Activated CD4-positive, alpha-beta memory T cell treated with anti-CD3 and anti-CD28 coated beads, Interleukin-2, amount 10 ng/mL, durations not matched to agents 7 days and 5 days (primary cell): ENCODE measurements at places on chromosomes 6 and 20. TPM values are rescaled to one million over a fixed set of nuclear protein-coding genes. Genes with fewer than 3 reads are reported as not detected.

- H3K27me3 ChIP-seq: no peaks in the 10 kb centered on the region
- H3K36me3 ChIP-seq: peaks cover 82% of the 10 kb centered on the region
- DNase-seq: no peak
- H3K4me1 ChIP-seq: peaks cover 48% of the 10 kb centered on the region
These were observed 4.1 kb downstream of the HLA-A start for GRCh38 chr6:29946223-29947076.

DNA sequence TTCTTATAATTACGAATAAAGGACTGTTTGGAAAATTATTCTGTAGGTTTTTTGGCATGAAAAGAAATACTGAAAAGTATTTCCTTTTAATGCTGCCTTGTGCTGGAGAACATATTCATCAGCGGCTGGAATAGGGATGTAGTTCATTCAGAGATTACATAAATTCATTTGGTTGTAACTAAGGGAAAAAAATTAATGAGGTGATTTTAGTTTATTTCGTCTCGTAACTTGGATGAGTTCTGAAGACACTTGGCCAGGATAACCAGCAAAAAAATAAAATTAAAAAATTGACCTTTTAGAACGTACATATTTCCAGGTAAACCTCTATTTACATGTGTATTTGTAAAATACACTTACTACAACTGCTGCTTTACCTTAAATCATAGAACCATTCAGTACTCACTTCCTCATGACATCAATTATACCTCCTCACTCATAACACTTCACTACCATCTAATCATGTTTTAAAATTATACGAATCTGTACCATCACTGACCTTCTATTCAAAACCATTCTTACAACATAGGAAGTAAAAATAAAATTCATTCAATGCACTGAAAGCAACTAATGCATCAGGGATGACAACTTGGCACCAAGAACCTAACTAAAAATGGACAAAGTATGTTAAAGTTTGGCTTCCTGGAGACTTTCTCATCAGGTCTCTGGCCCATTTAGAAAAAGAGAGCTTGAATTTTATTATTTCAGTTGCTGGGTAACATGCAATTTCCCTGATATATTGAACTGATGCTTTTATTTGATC is 17.2 kb downstream of the KLHL31 start:
- H3K27me3 ChIP-seq: peaks cover 2% of the 10 kb centered on the region
- peak overlapping the region; percentile 53 for H3K27ac ChIP-seq
- DNase-seq: no peak
- H3K36me3 ChIP-seq: peaks cover 3% of the 10 kb centered on the region

DNA sequence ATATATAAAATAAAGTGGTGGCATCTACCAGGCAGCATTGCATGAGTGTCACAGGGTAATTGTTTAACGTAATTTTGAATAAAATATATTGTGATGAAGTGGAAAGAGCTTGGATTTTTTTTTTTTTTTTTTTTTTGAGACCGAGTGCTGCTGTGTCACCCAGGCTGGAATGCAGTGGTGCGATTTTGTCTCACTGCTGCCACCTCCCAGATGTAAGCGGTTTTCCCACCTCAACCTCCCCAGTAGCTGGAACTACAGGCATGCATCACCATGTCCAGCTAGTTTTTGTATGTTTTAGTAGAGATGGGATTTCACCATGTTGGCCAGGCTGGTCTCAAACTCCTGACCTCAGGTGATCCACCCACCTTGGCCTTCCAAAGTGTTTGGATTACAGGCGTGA is 81.1 kb upstream of the SMIM8 start:
- peaks cover 3% of the 10 kb centered on the region for H3K4me1 ChIP-seq
- H3K4me3 ChIP-seq: no peak overlapping the region
- no peak for DNase-seq
- no peaks in the 10 kb centered on the region for H3K27me3 ChIP-seq

GRCh38 chr6:137102851-137103492 is 58.2 kb upstream of the IL20RA start:
- no peaks in the 10 kb centered on the region for H3K27me3 ChIP-seq
- peak overlapping the region; percentile 12 for H3K27ac ChIP-seq
- peaks cover 9% of the 10 kb centered on the region for H3K36me3 ChIP-seq

GRCh38 chr6:129513471-129513870 is 196.5 kb downstream of the ARHGAP18 start:
- no peak overlapping the region for H3K4me3 ChIP-seq
- no peak for DNase-seq
- H3K36me3 ChIP-seq: no peaks in the 10 kb centered on the region

DNA sequence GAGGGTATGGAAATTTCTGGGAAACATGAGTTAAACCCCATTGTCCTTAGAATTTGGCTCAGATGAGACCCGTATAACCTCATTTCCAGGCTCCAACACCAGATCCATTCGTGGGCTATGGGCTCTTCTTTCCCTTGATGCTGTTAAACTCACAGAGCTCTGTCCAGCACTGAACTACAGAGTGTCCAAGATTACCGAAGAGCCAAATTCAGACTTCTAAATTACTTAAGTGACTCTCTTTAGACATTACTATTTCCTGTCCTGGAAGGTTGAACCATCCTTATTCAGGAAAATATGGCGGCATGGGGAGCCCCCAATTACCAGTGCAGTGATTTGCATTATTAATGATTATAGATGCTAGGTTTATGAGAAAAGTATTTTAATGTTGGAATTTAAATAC is 124.9 kb upstream of the EDN1 start:
- no peak for DNase-seq
- H3K27me3 ChIP-seq: no peaks in the 10 kb centered on the region
- no peak overlapping the region for H3K27ac ChIP-seq
- peaks cover 25% of the 10 kb centered on the region for H3K4me1 ChIP-seq

GRCh38 chr6:2547355-2547754 is 203.4 kb downstream of the MYLK4 start:
- H3K4me3 ChIP-seq: no peak overlapping the region
- H3K27ac ChIP-seq: no peak overlapping the region

DNA sequence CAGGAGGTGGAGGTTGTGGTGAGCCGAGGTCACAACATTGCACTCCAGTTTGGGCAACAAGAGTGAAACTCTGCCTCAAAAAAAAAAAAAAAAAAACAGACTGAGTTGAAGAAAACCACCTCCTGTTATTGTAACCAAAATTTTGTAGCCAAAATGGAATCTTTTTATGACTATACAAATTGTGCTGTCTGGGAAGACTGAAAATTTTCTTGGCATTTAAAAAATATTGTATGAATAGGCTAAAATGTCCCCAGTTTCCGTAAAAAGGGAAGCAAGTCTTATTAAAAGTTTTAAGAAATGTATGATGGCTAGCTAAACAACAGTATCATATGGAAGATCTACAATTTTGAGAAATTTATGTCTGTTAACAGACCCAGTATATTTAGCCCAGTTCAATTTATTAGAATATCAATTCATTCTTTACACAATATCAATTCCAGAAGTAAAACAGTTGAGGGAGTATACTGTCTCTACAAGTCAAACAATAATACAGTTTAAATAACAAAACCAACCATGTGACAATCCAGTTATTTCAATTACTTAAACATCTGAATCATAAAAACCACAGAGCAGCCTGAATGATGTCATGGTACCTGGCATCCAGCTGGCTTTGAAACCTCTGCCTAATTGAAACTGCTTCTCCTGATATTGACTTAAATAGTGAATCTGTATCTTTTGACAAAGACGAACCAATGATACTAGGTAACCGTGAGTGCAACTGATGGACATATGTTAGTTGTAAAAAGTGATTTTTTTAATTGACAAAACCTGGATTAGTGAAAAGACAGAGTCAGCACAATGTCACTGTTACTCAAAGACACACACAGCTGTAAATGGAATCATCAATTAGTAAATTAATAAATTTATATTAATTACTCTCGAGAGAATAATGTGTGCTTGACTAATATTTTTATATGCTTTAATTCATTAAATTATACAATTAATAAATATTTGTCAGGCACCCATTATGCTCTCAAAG is 166.6 kb upstream of the MARCKS start:
- H3K27me3 ChIP-seq: no peaks in the 10 kb centered on the region
- H3K4me3 ChIP-seq: no peak overlapping the region
- no peak for DNase-seq

DNA sequence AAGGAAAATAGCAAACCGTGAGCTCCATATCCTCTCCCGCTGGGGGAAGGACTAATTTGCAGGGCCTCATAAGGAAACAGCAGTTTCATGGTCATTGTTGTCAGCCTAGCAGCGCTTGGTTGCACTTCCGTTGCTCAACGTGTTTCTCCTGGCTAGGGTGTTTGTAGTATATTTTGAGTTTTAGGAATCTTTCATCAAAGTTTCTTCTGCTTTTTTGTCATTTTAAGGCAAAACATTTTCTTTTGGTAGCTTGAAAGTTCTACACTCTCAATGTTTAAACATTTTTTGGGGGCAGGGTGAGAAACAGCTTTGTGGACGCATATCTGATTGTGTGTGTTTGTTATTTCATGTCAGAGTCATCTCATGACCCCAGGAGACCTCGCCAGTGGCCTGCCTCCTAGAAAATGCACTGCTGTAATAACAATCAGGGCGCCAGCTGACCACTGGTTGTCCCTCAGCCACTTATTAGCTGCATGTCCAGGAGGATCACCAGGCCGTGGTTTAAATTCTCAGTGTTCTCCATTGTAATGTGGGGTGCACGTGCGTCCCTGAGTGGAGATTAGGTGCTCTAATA is 20.6 kb downstream of the JARID2 start:
- H3K4me3 ChIP-seq: no peak overlapping the region
- peaks cover 19% of the 10 kb centered on the region for H3K36me3 ChIP-seq
- H3K27ac ChIP-seq: no peak overlapping the region
- DNase-seq: no peak
- H3K27me3 ChIP-seq: no peaks in the 10 kb centered on the region

DNA sequence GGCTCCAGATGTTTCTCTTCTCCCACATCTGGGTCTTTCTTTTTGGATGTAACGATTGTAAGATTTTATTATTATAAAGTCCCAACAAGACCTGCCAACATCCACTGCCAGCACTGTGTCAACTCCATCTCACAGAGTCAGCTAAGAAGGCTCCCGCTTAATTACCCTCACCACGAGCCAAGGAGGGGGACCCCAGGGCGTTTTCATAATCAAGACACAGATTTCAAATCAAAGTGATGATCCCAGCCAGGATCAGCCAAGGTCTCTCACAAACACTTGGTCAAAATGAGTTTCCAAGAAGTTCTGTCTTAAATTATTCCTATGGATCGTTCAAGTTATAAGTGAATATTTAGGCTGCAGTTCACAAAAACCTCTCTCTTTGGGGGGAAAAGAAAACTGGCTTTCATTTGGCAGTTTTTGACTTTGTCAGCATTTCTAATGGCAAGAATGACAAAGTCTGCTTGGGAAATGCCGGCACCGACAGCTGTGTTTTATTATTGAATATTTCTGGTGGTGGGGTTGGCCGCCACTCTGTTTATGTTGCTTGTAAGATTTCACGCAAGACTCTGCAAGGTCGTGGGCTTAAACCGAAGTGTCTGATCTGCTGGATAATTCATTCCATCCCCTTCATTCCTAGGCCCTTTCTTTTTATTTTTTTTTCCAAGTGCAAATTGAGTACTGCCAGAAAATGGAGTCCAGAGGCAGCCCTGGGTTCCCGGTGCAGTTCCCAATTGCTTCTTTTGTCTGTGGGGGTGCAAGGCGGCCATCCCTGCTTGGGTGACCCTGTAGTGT is 170.2 kb upstream of the PMEPA1 start:
- H3K36me3 ChIP-seq: no peaks in the 10 kb centered on the region
- no peak overlapping the region for H3K27ac ChIP-seq
- H3K4me3 ChIP-seq: no peak overlapping the region
- H3K27me3 ChIP-seq: peaks cover 4% of the 10 kb centered on the region

- DNase-seq: no peak
- no peak overlapping the region for H3K4me3 ChIP-seq
- no peaks in the 10 kb centered on the region for H3K27me3 ChIP-seq
- H3K4me1 ChIP-seq: no peaks in the 10 kb centered on the region
- no peak overlapping the region for H3K27ac ChIP-seq
These were observed 47.5 kb downstream of the DLL1 start for GRCh38 chr6:170243386-170243785.

GRCh38 chr6:17966451-17966850 is 21.0 kb downstream of the KIF13A start:
- H3K36me3 ChIP-seq: no peaks in the 10 kb centered on the region
- no peak overlapping the region for H3K4me3 ChIP-seq
- no peaks in the 10 kb centered on the region for H3K4me1 ChIP-seq
- no peak for DNase-seq

DNA sequence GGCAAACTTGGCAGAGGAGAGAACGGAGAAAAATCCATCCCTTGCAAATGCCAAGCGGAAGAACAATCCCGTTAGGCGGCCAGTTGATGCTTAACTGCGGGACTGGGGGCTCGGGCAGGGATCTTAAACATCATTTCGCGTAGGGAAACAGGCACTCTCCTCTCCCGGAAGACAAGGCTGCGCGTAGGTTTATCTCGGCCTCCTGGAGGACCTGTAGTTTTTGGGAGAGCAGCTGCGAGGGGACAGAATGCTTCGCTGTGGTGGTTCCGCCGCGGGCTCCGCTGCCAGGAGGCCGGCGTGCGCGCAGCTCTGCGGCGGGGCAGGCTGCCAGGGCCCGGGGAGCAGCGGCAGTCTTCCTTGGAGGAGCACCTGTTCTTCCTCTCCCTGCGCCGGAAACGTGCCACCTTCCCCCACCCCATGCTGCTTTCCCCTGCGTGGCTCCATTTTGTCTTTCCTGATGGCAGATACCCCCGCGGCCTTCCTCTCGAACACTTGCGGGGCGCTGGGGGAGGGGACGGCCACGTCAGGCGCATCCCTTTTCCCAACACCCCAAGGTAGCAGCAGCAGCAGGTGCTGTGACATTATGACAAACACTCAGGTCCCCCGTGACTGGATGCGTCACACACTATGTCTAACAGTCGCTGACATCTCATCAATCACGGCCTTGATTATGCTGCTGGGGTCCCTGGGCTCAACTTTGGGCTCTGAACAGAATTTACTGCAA is 230.7 kb upstream of the BTBD3 start:
- H3K27me3 ChIP-seq: no peaks in the 10 kb centered on the region
- no peak for DNase-seq
- H3K36me3 ChIP-seq: no peaks in the 10 kb centered on the region

DNA sequence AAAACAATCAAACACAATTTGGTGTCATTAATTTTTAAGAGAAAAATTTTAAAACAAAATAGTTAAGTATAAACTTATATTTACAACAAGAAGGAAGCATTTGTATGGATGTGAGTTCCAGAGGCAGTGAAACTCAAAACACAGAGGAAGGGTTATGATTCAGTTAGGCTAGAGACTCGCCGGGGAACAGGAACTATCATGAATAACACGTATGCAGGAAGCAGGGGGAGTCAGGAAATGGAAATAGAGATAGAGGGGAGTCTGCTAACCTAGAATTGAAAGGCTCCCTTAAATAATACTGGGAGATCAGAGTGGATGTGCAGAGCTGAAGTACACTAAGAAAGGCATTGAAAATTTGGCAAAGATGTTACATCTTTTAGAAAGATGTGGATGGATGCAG is 14.2 kb upstream of the HLA-DRB1 start:
- no peaks in the 10 kb centered on the region for H3K27me3 ChIP-seq
- H3K4me3 ChIP-seq: no peak overlapping the region
- H3K36me3 ChIP-seq: peaks cover 10% of the 10 kb centered on the region
- peaks cover 33% of the 10 kb centered on the region for H3K4me1 ChIP-seq

The DLK2 gene
- total RNA-seq: 0.18 TPM

The ADNP gene
- total RNA-seq: 63.3 TPM

The BTNL2 gene
- total RNA-seq: not detected

The HSPA1B gene
- total RNA-seq: 62.6 TPM

The ASIP gene
- not detected for total RNA-seq

The SLC35D3 gene
- 0.13 TPM for total RNA-seq

The STMND1 gene
- total RNA-seq: not detected
